AG04450 (cell line): ENCODE measurements at places on chromosomes 2 and 18.

DNA sequence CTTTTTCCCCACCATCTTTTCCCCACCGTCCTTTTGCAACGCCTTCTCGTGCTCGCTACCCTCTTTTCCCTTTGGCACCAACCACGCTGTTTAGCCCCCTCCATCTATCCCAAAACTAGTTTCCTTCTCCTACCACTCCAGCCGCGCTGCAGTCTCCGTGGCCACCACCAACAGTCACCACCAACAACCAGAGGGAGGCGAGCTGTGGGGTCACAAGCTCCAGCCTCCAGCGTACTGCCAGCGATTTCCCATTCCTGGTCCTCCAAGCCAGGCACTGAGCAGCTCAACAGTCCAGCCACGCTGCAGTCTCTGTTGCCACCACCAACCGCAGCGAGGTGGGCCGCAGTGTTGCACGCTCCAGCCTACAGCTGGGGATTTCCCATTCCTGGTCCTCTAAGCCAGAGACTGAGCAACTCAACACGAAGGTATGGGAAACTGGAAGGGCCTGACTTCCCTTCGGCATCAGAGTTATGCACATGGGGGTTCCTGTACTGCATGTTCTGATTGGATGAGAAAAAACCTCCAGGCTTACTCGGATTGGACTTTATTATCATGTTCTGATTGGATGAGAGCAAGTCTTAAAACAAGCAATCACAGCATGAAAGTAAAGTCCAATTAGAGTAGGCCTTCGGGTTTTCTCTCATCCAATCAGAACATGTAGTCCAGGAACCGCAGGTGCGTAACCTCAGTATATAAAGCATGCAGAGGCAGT, 42.3 kb upstream of the IMP4 start:
- no peak for DNase-seq

DNA sequence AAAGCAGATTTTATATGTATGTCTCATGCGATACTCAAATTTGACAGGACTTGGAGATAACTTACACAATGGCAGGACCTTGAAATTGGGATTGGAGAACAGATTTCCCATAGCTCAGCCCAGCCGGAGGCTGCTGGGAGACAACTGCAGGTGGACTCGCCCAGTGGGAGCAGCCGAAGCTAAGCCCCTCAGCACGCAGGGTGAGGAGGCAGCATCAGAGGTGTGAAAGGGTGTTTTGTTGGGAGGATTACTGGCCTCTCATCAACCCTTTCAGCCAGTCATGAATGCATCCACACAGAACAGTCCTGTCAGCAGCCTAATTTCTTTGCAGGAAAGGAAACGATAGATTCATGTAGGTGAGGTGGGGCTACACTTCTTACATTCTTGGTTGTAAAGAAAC, 110.4 kb upstream of the DYNAP start:
- DNase-seq: no peak

GRCh38 chr2:86744152-86744551, 24.1 kb downstream of the RMND5A start:
- DNase-seq: no peak

DNA sequence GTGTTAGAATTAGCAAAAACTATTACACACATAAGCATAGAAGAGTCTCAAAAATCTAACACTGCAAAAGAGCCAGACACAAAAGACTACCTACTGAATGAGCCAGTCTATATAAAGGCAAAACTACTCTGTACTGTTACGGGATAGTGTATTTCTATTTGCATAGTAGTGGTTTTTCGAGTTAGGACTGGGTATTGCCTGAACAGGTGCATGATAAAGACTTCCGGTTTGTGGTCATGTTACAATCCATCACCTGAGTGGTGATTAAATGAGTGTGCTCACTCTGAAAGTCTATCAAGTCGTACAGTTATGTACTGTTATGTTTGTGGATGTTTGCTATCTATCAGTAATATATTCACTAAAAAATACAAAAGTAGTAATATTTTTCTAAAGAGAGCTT, 523.3 kb upstream of the SYT4 start:
- DNase-seq: no peak

DNA sequence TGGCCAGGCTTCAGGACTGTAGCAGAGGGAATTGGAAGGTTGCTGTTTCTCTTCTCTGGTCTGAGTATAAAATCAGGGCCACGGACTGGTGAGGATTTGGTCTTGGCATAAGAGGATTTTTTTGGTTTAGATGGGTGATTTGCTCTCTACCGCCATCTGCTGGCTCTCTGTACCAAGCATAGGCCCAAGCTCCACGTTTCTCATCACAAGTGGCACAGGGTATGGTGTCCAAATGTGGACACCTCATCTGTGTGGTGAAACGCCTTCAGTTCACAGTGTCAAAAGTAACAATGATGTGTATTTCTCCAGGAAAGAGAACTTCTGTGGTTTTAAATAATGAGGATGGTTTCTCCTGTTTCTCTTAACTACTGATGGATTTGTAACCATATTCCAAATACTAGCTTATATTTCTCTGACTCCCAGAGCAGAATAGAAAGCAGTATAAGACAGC, 115.1 kb downstream of the EML6 start:
- peak; percentile 21 for DNase-seq

DNA sequence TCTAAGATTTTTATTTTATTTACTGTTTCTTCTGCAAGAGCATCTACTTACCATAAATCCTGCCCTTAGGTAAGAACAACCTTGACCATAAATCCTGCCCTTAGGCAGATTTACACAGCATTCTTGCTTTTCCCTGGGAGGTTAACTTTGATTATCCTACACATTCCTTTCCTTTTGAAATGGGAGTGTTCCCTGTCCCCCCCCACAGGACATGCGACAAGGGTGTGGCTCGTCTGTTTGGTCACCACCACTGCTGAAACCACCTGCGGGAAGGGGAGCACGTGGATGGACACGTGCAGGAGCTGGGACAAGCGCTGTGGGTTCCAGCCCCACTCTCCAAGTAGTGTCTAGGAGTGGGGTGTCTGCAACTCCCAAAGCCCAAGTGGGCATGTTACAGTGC, 239.3 kb upstream of the SP5 start:
- DNase-seq: no peak

- DNase-seq: no peak
Measured at GRCh38 chr2:48209214-48209885, 303.1 kb upstream of the FBXO11 start.

DNA sequence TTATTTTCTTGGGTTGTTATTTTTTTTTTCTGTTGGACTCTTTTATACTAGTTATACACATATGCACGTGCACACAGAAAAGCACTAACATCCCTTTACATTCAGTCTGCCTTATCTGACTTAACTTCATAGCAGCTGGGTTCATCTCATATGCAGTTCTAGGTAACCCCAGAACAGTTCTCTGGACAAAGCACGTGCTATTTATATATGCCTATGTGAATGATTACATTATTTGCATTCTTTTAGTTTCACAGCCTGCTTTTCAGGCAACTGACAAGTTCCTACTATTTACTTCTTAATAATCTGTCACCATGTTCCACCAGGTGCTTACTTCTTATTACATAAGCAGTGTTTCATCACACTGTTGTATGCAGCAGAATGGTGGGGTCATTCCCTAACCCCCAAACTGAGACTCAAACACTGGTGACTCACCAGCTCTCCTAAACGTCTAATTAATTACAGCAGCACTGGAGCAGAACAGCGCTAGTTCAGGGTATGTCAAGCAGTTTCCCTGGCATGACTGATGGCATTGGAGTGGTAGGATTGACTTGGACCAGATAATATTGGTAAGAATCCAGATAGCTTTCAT, 372.8 kb downstream of the CLIP4 start:
- peak; percentile 26 for DNase-seq

GRCh38 chr2:139836769-139837168, 1056.6 kb upstream of the NXPH2 start:
- DNase-seq: no peak

DNA sequence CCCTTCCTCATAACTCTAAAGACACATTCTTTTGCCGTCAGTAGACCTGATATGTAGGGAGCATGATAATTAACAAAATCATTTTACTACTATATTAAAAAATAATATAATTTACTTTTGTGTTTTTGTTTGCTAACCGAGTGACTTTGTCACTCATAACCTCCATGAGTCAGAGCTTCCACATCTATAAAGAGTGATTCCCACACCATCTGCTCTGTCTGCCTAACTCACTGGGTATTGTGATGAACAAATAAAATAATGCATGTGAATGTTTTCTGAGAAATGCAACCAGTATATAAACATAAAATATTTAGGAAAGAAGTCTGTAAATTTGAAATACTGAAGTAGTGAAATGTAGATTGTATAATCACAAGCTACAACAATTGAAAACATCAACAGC, 123.4 kb upstream of the DSEL start:
- no peak for DNase-seq

DNA sequence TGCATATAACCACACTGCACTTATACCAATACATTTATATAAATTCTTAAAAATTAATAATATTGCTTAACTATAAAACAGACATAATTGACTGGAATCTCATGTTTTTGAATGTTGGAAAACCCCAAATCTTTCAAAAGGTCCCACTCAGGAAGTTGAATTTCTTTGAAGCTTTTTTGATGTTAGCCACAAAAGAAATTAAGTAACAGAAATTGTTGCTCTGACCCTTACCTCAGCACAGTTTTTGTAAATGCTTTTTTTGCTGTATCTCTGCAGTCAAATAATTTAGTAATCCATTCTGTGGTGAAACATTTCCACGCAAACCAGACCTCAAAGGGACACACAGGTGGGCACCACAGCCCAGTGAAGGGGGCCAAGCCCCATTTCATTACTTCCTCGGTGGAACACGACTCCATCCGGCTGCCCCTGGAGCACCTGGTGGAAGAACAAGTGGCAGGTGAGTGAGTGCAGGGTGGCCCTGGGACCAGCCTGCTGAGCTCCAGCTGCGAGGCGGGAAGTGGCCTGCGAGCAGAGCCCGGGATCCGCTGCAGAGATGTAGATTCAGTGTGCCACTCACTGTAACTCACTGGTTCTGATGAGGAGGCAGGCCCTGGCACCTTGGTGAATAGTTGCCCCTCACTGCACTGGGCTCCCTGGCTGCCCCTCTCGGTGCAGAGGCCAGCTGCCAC, 8.4 kb downstream of the SCLY start:
- DNase-seq: no peak

- no peak for DNase-seq
Measured at GRCh38 chr2:216619411-216620393, 13.5 kb upstream of the IGFBP2 start.

GRCh38 chr2:86482034-86482433, 40.9 kb downstream of the KDM3A start:
- no peak for DNase-seq

GRCh38 chr2:236055471-236055870, 112.7 kb downstream of the GBX2 start:
- DNase-seq: no peak

DNA sequence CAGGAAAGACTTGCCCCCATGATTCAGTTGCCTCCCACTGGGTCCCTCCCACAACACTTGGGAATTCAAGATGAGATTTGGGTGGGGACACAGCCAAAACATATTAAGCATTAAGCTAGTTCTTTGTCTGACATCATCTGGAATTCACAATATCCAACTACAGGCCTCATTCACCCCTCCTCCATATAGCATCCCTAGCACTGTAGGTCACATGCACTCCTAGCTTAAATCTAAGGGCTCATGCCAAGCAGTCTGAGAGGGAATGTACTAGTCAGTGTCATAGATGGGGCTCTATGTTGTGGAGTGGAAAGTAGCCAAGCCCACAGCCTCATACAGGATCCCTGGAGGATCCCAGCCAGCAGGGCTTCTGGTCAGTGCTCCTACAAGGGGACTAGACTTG, 92.1 kb downstream of the IRS1 start:
- no peak for DNase-seq

- no peak for DNase-seq
Measured at GRCh38 chr2:88614497-88615157, 12.6 kb downstream of the EIF2AK3 start.

GRCh38 chr18:23166891-23167541, 31.7 kb downstream of the CABLES1 start:
- no peak for DNase-seq

- DNase-seq: no peak
Measured at GRCh38 chr2:241507430-241508239, 749 bp downstream of the STK25 start.

- DNase-seq: no peak
Measured at GRCh38 chr2:97963880-97964279, 31.9 kb downstream of the TMEM131 start.

- DNase-seq: no peak
Measured at GRCh38 chr2:49715597-49715996, 561.3 kb upstream of the FSHR start.

- DNase-seq: no peak
Measured at GRCh38 chr2:75949385-75950030, 238.8 kb upstream of the GCFC2 start.
